GM19239 (cell line): ENCODE measurements at places on chromosomes 4 and X.

DNA sequence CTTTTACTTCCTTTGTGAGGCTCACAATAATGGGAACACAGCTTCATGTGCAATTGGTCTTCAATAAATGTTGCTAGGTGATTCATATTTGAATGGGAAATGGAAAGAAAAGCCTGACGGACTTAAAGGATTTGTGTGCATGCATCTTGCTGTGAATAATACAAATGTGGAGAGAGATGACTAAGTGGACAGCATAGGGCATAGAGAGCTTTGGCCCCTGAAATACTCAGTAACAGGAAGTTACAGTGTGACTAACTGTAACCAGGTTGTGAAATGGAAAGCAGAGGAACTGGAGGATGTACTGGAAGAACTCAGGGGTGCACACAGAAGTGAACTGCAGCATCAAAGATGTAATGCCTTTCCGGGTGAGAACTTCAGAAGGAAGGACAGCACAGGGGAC, 206.7 kb downstream of the MGST2 start:
- no peak for DNase-seq

DNA sequence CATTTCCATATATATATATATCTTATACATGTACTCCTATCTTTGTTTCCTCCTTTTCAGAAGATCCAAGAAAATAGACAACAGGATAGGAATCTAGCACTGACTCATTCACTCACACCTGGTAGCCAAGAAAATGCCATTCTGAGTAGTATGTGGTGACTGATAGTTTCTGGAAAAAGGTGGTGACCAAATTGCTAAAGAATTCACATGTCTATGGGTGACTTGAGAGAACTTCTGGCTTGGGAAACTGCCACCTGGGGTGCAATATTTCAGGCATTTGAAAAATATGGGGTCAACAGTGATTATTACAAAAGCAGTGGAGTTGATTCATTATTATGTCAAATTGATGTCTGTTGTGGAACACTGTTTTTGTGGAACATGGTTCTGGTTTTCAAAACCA, 605.1 kb downstream of the PCDH18 start:
- DNase-seq = no peak

GRCh38 chrX:120468071-120468470, 1.0 kb downstream of the LAMP2 start:
- DNase-seq = no peak

DNA sequence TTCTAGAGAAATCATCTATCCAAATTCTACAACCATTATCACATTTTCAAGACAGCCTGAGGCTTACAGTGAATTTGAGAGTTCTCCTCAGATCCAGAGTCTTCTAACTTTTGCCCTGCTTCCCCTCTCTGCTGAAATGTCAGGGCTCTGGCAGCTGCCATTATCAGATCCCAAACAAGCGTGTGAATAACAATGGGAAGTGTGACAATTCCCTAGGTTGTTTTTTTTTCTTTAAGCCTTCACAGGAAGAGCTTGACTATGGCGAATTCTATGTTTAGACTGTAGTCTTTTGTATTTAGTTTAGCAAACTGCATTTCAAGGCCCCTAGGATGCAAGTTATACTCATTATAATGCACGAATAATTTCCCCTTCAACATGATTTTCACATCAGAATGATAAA, 61.3 kb upstream of the KDR start:
- no peak for DNase-seq

GRCh38 chr4:133424605-133425004, 275.5 kb downstream of the PCDH10 start:
- no peak for DNase-seq

- DNase-seq = no peak
These were observed 154.0 kb upstream of the AADAT start for GRCh38 chr4:170243662-170244288.

GRCh38 chr4:101175896-101176676, 171.2 kb downstream of the PPP3CA start:
- DNase-seq = no peak

DNA sequence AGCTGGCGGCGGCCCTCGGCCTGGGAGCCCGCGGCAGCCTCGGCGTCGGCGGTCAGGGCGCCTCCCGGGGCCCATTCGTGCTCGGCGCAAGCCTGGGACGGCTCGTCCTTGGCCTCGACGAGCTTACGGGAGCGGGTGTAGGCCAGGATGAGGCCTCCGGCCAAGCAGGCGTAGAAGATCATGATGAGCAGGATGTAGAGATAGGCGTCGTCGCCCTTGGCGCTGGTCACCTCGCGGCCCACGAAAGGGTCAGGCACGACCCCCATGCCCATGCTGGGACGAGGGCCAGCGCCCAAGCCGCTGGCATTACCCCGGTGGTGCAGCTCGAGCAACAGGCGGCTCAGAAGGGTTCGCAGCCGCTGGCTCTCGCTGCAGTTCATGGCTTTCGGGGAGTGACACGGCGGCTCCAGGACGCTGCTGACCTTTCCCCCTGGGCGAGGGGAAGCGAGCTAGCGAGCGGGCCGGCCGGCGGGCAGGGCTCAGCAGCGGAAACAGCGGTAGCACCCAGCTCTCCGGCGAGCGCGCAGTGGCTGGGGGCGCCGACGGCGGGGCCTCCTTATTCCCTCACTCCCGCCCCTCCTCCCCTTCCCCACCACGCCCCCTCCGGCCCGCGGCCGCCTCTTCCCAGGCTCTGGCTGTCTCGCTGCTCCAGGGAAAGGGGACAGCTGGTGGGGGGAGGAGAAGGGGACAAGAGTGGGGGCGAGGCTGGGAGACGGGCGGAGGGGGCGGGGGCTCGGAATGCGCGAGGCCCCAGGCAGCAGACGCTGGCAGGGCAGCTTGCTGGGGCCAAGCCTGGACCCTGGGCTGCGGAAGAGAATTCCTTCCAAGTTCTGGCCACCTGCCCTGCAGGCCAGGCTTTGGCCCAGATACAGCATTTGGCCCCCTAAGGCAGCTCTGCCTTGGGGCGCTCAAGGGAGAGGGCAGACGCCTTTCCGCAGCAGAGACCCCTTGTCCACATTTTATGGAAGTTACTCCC, at the start of gene KCNE5:
Gene KCNE5, minus strand, starts transcription at position 532 of the 976 bp plus-strand sequence. Its CDS starts 152 bp downstream, at position 380.
- no peak for DNase-seq

GRCh38 chr4:183986291-183986970, 81.3 kb downstream of the STOX2 start:
- DNase-seq = no peak

DNA sequence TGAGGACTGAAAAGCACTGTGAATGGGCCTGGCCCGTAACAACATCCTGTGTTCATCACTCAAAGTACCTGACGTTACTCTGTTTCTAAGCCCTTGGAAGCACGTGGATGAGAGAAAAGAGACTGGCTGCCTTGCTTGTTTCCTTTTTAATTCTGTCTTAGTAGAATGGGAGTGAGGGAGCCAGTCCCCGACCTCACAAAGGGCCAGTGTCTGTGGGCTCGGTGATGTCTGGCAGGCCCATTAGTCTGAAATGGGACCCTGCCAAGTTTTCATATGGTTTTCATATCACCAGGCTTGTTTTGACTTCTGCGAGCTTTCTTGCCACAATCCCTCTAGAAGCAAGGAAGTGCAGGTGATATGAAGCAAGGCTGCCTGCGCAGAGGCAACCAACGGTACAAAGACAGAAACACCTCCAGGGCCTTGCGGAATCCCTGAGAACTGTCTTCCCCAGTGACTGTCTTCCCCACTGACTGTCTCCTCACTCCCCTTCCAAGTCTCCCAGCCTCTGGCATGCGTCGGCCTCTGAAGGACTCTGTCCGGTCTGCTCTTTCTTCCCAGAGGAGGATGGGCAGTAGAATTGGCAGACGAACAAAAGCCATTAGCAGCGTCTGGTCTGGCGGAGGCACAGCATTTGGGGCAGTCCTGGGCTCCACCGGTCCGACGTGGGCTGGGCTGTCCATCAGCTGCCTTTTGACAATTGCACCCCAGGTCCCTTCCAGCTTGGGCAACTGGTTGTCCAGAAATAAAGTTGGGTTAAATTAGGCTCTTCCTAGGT, 20.2 kb upstream of the RASL11B start:
- no peak for DNase-seq

DNA sequence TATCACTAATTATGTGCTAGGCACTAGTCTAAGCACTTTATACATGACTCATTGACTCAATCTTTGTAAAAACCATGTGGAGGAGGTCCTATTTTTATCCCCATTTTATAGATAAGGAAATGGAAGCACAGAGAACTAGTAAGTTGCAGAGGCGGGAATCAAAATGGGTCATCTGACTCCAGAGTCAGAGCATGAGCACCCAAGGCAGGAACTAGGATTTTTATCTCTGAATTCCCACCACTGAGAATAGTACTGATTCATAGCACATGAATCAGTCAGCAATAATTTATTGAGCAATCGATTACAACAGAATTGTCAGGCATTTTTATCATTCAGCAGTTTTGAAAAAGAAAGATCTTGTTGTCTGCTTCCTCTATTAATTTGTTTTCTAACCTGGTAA, 19.3 kb downstream of the SCARB2 start:
- DNase-seq = no peak

DNA sequence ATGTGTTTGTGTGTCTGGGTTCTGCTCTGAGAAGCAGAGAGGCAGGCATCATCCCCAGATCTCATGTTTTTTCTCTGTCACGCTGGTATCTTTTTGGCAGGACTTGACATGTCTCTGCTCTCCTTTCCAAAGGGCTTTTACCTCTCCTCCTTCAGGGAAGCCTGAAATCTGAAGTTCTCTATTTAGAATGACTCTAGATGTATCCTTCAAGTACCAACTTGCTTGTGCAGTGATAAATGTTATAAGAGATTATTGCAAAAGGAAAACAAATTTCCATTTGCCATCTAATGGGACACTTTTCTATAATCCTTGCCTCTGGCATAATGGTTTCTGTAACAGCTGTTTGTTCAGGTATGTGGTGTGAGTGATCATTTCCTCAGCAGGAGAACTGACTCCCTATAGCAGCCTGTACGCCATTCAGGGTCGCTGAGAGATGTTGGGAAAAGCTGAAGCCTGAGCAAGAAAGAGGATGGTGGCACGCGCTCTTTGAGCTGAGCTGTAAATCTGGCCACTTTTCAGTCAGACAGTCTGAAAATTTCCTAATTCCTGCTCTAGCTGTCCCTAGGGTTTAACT, 72.5 kb downstream of the CNGA2 start:
- DNase-seq = no peak

DNA sequence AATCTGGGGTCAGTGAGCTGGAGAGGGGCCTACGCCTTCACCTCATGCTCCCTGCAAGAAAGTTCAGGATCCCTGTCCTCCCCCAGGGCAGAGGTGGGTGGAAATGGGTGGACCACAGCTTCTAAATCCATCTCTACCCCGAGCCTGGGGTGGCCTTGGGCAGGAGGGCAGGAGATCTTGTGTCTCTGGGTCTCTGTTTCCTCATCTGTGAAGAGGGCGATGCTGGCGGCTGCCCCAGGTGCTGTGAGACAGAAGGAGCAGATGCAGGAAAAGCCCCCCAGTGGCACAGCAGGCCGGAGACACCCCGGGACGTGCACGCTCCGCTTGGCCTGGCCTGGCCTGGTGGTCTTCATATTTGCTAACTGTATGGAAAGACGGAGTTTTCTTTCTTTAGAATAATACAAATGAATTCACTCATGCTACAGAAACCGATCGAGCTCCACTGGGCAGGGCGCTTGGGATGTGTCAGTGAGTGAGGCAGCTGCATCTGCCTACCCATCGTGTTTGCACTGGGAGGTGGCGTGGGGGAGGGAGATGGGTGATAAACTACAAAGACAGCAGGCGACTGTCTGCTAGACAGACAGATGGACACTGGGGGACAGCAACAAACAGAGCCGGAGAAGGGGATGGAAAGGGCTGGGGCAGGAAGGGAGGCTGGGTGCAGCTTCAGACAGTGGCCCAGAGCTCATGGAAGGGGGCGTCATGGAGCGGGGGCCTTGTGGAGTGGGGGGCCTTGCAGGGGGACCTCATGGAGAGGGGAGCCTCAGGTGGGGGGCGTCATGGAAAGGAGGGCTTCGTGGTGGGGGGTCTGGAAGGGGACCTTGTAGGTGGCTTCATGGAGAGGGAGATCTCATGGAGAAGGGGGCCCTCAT, 136.2 kb downstream of the CPZ start:
- no peak for DNase-seq

DNA sequence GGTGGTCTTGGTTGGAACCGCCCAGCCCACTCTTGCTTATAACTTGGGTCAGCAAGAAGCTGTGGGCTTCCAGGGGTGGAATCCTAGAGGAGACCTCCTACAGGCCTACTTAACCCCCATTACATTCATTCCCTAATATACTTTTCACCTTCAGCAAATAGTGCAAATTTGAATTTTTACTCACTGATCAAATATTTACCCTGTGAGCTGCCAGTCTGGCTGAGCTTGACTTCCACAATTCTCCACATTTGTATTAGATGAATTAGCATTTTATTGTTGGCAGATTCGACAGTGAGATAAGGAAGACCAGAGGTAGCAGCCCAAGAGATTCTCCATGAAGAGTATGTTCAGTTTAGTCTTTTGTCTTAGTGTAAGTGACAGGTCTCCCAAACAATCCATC, 199.6 kb downstream of the BCOR start:
- no peak for DNase-seq

- no peak for DNase-seq
These were observed 74.5 kb upstream of the NOCT start for GRCh38 chr4:138941037-138941436.

GRCh38 chrX:24513416-24513815, 48.3 kb downstream of the PDK3 start:
- DNase-seq = no peak

- DNase-seq = no peak
These were observed 289.2 kb upstream of the MAD2L1 start for GRCh38 chr4:120355881-120356280.

- DNase-seq = no peak
These were observed 102.0 kb upstream of the PDE5A start for GRCh38 chr4:119730671-119730950.

DNA sequence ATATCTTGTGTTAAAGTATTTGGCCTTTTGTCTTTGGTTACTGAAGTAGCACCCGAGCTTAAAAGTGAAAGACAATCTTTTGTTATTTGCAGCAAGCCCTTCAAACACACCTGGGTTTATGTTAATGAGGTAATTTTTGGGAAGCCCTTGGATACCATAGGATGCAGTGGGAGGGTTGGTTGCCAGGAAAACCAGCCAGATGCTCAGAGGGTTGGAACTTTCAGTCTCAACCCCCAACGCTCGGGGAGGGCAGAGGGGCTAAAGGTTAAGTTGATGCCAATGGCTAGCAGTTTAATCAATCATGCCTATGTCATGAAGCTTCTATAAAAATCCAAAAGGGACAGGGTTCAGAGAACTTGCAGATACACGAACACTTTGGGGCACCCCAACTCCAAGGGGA, 17.2 kb upstream of the GPR173 start:
- no peak for DNase-seq

- DNase-seq = no peak
These were observed 27.0 kb downstream of the MAGEE1 start for GRCh38 chrX:76454456-76454927.

- DNase-seq = no peak
These were observed 161.5 kb upstream of the SFRP2 start for GRCh38 chr4:153950100-153950979.

DNA sequence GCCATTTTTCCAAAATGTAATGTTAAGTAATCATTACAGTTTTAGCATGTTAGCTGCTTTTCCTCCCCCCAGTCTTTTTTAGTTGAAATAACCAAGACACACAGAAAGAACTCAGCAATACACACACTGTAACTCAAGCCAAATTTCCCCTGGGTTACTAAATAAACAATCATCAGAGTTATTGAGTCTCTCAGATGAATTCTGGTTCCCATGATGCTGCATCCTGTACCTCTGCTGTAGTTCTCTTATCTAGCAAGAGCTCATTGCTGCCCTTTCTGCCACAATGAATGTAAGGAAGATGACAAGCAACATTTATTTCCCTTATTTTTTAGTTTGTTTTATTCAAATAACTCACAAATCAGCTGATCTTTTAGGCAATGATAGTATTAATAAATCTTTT, 185.1 kb downstream of the ARHGAP6 start:
- no peak for DNase-seq
